ENCODE measurements at places on chromosomes 1 and 21.
A peak's percentile ranks its signal among the peaks of the same experiment; 100 is the strongest.

DNA sequence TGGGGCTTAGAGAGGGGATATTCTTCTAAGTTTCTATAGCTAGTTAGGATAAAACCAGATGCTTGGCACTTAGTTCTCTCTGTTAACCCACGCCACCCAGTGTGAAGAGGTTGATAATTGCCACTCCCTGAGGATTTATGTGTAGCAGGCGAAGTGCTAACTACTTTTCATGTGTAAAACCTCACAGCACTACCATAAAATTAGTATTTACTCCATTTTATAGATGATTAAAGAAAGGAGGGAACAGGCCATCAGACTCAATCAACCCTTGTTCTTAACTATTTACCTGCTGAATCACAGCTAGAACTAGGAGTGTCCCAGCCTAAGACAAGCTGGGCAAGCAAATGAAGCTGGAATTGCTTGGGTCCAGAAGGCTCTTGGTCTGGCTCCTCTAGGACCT lies 8.9 kb downstream of the LIN28A start:
- no peak for DNase-seq

- DNase-seq: peak; percentile 35
These were observed 1.3 kb upstream of the SYT6 start for GRCh38 chr1:114154963-114155322.

- peak; percentile 57 for DNase-seq
These were observed 193.2 kb downstream of the TRABD2B start for GRCh38 chr1:47803815-47804501.

DNA sequence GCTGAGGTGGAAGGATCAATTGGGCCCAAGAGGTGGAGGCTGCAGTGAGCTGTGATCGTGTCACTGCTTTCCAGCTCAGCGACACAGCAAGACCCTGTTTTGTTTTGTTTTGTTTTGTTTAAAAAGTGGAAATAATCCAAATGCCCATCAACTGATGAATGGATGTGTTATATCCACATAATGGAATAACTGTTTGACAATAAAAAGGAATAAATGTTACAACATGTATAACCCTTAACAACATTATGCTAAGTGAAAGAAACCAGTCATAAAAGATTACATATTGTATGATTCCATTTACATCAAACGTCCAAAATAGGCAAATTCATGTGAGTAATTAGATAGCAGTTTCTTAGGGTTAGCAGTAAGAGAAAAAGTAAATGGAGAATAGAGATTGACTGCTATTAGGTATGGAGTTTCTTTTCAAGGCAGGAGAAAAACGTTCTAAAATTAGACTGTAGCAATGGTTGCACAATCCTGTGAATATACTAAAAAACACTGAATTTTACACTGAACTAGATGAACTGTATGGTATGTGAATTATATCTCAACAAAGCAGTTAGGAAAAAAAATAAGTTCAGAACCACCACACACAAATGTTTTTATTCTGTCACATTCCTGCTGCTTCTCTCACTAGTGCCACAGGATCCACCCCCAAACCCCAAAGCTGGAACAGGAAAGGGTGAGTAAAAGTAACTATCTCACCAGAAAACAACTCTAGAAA lies 15.7 kb downstream of the FOXJ3 start:
- no peak for DNase-seq

- DNase-seq: no peak
These were observed 18.9 kb upstream of the VWA5B1 start for GRCh38 chr1:20271498-20272400.
